Activated naive CD4-positive, alpha-beta T cell treated with anti-CD3 and anti-CD28 coated beads, Interleukin-2, amount 50 U/mL, for 16 hours (primary cell): ENCODE measurements at places on chromosomes 7 and 10.

DNA sequence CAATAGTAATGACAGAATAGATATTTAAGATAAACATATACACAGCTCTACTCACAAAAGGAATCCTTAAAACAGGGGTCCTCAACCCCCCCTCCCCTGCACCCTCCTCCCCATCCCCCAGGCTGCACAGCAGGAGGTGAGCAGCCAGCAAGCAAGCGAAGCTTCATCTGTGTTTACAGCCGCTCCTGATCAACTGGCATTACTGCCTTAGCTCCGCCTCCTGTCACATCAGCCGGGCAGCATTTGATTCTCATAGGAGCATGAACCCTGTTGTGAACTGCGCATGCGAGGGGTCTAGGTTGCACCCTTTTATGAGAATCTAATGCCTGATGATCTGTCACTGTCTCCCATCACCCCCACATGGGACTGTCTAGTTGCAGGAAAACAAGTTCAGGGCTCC lies 65.5 kb downstream of the SMURF1 start:
- no peak for DNase-seq

DNA sequence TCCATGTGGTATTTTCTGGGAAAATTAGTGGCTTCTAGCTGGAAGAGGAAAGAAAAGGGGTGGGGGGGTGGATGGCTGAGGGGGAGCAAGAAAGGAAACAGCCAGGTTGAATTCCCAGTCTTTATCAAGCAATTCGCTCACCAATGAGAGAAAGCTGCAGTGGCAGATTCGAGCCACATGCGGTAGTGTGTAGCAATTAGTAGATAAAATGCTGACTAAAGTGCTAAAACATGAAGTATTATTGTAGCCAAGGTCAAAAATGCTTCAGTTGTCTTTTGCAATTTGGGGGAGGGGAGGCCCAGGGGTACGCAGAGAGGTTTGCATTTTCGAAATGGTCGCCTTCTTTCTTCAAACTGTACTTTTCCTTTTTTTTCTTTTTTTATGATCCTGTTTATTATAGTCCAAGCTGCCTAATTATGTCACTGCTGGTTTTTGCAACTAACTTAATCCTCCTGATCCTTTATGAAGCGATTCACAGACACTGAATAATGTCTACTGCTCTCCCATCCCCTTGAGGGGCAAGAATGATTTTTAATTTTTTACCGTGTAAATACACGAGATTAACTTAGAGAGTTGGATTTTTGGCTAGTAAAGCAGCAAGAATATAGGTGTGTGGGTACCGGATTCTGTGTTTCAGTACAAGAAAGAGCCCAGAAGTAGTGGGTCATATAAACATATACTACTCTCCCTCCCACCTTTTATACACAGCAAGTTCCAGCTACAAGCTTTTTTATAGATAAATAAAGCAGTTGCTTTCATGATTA lies 3.6 kb upstream of the ARID5B start:
- DNase-seq: peak; percentile 22

GRCh38 chr10:105468759-105469158 lies 827.7 kb downstream of the SORCS3 start:
- DNase-seq: no peak

DNA sequence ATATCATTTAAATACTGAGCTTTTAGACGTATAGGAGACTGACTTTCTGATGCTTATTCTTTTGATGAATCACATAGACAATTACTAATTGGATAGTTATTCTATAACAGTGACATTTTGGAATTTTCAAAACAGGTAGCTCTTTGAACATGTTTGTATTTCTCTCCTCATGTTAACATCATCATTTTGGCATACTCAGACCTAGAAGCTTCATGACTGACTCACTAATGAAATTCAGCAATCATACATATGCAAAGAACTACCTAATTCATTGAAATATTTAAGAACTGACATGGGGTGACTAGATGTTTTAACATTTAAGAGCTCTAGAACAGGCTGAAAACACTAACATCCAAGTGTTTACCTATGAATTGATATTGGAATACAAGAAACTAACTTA lies 192.3 kb downstream of the VTI1A start:
- no peak for DNase-seq
